ENCODE measurements at places on chromosomes 2 and 18.

DNA sequence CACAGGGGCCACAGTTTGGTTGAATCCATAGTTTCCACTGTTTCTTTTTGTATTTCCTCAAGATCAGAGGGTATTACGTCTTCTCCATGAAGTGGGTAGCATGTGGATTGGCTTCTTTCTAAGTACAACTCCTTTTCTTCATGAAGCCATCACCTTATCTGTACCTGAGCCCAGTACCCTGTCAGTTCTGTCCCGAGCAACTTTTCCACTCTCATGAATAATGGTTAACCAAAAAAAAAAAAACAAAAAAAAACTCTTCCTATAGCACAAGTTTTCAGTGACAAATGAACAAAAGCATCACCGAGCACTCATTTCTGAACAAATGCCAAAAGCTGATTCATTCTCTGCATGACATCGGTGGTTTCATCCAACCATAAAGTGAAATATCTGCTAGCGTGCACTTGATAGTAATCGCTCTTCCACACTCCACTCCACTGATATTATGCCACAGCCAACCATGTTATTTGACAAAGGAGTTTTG is 53.0 kb upstream of the CCDC150 start:
- no peak for DNase-seq

GRCh38 chr2:26726228-26726627 is 33.7 kb downstream of the KCNK3 start:
- no peak for DNase-seq

DNA sequence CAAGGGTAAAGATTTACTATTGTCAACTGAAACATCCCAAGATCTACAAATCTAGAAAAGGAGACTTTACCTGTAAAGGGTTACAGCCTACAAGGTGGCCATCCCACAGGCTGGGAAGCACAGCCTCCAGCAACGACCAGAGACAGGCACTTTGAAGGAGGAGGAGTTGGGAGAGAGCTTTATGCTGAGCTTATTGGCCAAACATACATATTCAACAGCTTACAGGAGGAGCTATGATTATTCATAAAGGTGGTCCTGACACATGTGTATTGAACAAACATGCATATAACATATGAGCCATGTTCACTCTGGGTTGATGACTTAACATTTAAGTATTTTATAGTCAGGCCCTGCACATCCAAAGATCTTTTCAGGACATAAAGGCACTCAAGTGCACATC is 11.1 kb upstream of the ABCA12 start:
- DNase-seq: no peak

DNA sequence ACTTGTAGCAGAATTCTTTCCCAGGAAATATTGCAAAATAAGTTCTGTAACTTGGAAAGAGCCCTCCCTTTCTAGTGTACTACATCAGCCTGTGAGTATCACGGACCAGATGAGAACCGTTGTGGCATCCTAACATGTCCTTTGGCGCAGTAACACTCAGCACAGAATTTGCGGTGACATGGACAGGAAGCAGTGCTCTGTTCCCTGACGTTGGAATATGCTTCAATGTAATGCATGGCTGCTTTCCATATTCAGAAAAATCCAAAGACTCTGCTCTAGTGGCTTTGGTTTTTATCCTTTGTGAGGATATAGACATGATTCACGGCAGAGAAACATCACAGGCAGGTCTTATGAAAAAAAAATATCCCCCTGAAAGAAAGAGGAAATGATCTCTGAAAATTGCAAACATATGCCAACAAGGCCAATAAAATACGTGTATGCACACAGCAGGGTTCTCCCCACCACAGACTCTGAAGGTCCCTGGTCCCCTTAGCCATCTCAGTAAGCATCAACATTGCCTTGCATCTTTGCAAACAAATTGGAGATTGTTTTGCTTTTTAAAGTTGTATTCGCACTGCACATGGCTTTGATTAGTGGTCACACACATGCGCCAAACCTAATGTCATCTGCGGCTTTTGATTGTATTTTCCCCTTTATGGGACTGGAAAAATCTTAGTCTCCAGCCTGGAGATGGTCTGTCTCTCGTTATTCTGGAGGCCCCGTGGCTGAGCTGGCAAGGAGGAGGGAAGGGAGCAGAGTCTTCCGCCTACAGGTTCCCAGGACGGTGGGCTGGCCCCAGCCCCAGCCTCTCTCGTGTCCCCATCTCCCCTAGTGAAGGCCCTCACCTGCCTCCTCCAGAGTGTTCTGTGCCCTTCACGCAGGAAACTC is 122.9 kb downstream of the COPS8 start:
- DNase-seq: no peak

DNA sequence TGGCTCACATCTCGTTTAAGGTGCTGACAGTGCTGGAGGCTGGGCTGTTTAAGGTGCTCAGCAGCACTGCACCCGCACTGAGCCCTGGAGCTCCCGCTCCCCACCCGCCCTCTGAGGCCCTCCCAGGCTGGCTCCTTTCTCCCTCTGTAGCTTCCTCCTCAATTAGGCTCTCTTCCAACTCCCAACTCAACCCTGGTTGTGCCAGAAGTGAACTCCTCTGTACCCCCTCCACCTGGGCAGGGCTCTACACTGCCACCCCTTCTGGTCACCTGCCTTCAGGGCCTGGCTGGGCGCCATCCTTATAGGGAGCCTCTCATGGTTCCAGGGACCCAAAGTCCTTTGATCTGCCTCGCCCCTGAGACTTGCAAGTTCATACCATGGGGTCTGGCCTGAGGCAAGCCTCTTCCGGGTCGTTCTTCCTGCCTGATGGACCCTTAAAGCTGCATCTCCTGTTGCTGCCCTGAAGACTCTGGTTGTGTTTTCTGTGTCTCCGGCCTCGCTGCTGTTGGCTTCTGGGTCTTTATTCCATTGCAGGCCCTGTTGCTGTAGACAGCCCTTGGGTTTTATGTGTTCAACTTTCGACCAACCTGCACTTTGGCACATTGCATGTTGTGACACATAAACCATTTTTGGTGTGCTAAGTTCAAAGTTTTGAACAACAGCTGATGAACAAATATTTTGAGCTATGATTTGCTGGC is 199.6 kb downstream of the LDLRAD4 start:
- no peak for DNase-seq

GRCh38 chr2:176745543-176746200 is 466.9 kb upstream of the HNRNPA3 start:
- DNase-seq: no peak

DNA sequence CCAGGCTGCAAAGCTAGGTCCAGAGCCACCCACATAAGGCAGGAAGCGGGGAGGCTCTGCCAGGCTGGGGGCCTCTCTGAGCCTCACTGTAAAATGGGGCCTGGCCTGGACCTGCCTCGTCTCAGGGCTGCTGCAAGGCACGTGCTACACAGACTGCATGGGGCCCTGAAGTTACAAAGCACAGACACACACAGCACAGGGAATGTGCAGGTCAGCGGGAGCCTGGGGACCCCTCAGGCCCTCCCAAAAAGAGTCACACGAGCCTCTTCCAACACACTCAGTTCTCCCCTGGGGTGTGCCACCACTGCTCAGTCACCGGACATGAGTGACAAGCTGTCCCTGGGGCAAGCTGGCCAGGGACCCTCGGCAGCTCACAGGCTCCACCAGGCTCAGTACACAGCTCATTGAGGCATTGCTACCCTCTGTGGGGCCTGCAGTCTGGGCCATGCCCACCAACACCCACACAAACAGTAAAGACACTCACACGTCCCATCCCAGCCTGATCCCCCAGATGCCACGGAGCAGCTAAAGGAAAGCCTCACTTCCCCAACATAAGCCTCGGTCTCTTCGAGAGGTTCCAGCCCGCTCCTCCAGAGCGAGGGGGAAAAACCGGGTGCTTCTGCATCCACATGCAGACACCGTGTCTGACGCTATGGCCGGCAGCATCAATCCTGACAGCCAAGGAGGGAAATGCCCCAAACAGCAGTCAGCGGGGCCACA is 33.7 kb downstream of the BOK start:
- DNase-seq: no peak

- no peak for DNase-seq
These were observed 7.1 kb downstream of the MYOM1 start for GRCh38 chr18:3212657-3213056.

DNA sequence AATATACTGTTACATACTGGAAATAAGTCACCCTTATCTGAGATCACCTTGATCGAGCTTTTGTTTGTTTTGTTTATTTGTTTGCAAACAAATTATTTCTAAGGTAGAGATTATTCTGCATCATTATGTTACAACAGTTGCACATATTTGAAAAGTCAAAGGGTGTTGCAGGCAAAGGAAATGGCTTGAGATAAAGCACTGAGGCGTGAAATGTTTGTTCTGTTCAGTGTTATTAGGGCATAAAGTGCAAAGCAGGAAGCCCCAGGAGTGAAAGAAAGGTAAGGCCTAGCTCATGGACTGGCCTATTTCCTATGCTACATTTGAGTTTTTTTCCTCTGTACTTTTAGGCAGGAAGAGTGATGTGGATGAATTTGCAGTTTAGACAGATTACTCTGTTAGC is 1815.6 kb upstream of the LRRTM1 start:
- no peak for DNase-seq

- no peak for DNase-seq
These were observed 112.1 kb upstream of the FHL2 start for GRCh38 chr2:105510761-105511528.

DNA sequence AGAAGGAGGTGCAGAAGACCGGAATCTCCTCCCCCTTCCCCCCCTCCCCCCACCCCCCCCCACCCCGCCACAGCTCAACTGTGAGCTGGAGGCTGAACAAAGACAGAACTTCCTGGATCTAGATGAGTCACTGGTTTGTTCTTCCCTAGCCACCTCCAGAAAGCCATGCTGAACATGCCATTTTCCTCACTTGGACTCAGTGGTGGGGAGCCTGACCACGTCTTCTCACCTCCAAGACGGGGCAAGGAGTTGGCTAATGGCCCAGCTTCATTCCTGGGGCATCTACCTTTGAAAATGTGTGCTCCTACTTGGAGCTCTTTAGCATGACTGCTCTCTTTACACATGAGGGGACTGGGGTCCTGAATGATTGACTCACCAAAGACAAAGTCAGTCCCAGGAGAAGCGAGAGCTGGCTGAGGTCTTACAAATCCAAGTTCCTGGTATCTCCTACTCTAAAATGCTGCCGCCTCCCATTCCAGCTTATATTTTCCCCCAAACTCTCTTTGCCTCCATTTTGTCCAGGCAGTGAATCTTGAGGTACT is 22.6 kb upstream of the FZD5 start:
- peak; percentile 47 for DNase-seq

GRCh38 chr2:10783421-10783820 is 29.2 kb downstream of the PDIA6 start:
- no peak for DNase-seq

DNA sequence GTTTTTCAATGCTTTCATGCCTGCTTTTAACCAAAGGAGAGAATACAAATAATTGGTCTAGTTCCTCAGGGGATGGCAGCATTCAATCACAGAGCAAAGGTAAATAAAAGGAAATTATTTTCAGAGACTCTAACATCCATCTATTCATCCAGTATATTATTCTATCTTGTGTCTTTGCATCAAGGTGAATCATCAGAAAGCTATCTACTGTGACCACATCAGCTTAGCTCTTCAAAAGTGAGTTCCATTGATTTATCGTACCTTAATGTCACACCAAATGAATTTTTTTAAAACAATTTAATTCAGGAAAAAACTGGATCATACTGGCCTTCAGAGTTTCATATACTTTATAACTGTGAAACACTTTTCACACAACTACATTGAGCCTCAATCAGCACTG is 66.1 kb downstream of the CHN1 start:
- DNase-seq: no peak

DNA sequence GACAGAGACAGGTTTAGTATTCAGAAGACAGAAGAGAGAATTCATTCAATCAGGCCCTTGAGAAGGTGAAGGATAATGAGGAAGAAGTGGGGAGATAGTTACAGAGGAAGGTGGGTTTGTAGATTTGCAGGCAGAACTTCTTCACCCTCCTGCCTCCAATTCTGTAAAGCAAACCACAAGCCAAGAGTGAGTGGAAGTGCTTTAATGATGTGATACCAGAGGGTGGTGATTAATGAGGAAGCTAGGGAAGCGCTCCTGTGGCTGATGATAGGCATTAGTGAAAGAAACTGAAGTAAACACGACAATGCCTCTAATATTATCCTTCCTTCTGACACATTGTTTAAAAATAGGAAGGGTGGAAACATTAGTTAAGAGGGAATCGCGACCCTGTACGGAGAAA is 78.2 kb downstream of the CAPN13 start:
- DNase-seq: no peak

GRCh38 chr2:74497777-74498499 is 1.5 kb downstream of the LBX2 start:
- DNase-seq: no peak

GRCh38 chr2:24899361-24899910 is 20.6 kb downstream of the ADCY3 start:
- DNase-seq: no peak

GRCh38 chr18:61935362-61935761 is 42.6 kb upstream of the RNF152 start:
- DNase-seq: no peak

- peak; percentile 62 for DNase-seq
These were observed 26.6 kb upstream of the NAPG start for GRCh38 chr18:10499230-10499629.

GRCh38 chr2:100683231-100683630 is 120.4 kb downstream of the PDCL3 start:
- DNase-seq: no peak

DNA sequence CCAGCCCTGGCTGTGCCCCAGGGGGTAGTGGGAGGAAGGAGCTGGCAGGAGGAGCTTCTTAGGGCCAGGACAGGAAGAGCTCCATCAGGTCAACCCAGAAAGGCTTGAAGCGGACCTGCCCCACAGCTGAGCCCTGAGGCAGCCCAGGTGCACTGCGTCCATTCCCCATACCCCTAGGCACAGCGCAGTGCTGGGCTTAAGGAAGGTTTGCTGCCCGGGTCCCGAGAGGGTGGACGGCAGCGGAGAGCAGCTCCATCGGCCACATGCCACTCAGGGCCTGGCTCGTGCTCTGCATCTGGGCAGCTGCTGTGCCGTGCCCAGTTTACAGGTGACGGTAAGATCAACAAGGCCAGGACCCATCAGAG is 26.4 kb downstream of the DNMT3A start:
- DNase-seq: no peak

DNA sequence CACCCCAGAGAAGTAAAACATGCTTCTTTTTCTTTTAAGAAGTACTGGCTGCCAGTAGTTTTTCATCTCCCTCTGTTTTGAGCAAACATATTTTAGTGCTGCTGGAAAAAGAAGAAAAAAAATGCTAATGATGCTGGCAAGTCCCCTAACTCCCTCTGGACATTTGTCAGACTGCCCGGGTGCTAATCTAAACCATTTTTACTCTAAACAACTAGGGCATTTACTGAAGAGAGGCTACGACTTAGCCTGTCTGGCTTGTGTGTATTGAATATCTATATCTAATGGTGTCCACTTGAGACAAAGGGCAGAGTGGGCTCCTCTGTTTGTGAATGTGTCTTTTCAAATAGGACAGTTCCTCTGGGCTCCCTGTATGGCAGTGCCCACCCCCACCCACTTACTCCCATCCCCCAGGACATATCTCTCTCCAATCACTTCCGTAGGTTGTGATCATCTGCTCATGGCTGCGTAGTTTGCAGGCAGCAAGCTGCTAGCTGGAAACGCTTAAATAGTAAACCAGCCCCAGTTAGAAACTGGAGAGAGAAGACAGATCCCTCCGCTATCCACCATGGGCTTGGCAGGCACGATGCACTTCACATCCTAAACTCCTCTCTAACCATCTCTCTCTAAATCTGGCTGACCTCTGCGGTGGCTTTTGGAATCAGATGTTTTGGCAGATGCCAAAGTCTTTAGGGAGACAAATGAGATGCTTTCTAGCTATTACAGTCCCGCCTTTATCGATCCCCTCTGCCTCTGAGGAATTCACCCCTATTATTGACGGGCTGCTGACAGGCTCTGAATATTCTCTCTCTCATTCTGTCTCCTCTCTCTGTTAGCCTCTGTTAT is 58.3 kb downstream of the DOCK10 start:
- no peak for DNase-seq
